ENCODE measurements at places on chromosomes 1 and 21. TPM values are rescaled to one million over a fixed set of nuclear protein-coding genes. Genes with fewer than 3 reads are reported as not detected.

KIF2C gene
- polyA plus RNA-seq: 6.7 TPM

CATSPER4 gene
- polyA plus RNA-seq: 0.07 TPM

LAMC1 gene
- 78.4 TPM for polyA plus RNA-seq

NUDT17 gene
- polyA plus RNA-seq: 1.3 TPM

LCE3D gene
- not detected for polyA plus RNA-seq

GJA8 gene
- polyA plus RNA-seq: not detected

LIPI gene
- not detected for polyA plus RNA-seq

MDM4 gene
- polyA plus RNA-seq: 22.5 TPM

OR2T11 gene
- polyA plus RNA-seq: not detected

CENPF gene
- 8.3 TPM for polyA plus RNA-seq

GPR157 gene
- 14.4 TPM for polyA plus RNA-seq

NECTIN4 gene
- 12.7 TPM for polyA plus RNA-seq

CFHR3 gene
- 1.7 TPM for polyA plus RNA-seq

MPL gene
- polyA plus RNA-seq: 0.54 TPM

VWA5B1 gene
- polyA plus RNA-seq: 1.1 TPM

ARHGEF16 gene
- polyA plus RNA-seq: 32.3 TPM

CELA2A gene
- 5.6 TPM for polyA plus RNA-seq

HSF2BP gene
- 1.3 TPM for polyA plus RNA-seq

GUCA2B gene
- 0.71 TPM for polyA plus RNA-seq

DPT gene
- 8.2 TPM for polyA plus RNA-seq

OR2T4 gene
- not detected for polyA plus RNA-seq

CD5L gene
- not detected for polyA plus RNA-seq

PTGFRN gene
- 16.0 TPM for polyA plus RNA-seq

C8B gene
- 29.0 TPM for polyA plus RNA-seq

OR2AK2 gene
- not detected for polyA plus RNA-seq

DRAXIN gene
- polyA plus RNA-seq: 0.28 TPM

GNG4 gene
- 11.8 TPM for polyA plus RNA-seq

TMEM52 gene
- polyA plus RNA-seq: 5.8 TPM

RAP1GAP gene
- 18.0 TPM for polyA plus RNA-seq

S100A7A gene
- polyA plus RNA-seq: not detected

HSD11B1 gene
- polyA plus RNA-seq: not detected

BGLAP gene
- 3.3 TPM for polyA plus RNA-seq

TMEM125 gene
- polyA plus RNA-seq: 43.1 TPM

SMG5 gene
- polyA plus RNA-seq: 54.9 TPM

GCSAML gene
- not detected for polyA plus RNA-seq

SOX13 gene
- 24.6 TPM for polyA plus RNA-seq

KRTAP12-2 gene
- polyA plus RNA-seq: not detected

SPATA1 gene
- 1.4 TPM for polyA plus RNA-seq

DCST2 gene
- polyA plus RNA-seq: 0.40 TPM

FGR gene
- polyA plus RNA-seq: 0.28 TPM

RIPK4 gene
- 28.1 TPM for polyA plus RNA-seq

KCNJ9 gene
- not detected for polyA plus RNA-seq

S1PR1 gene
- 9.3 TPM for polyA plus RNA-seq

AGO3 gene
- polyA plus RNA-seq: 16.9 TPM
